Activated CD4-positive, alpha-beta T cell treated with anti-CD3 and anti-CD28 coated beads for 24 hours (primary cell): ENCODE measurements at places on chromosomes 12 and 14.

DNA sequence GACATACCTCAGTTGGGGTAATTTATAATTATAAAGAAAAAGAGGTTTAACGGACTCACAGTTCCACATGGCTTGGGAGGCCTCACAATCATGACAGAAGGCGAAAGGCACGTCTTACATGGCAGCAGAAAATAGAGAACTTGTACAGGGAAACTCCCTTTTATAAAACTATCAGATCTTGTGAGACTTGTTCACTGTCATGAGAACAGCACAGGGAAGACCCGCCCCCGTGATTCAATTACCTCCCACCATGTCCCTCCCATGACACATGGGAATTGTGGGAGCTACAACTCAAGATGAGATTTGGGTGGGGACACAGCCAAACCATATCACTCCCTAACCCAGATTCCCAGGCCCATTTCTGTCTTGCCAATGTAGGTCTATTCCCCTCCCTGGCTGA, 22.1 kb downstream of the MYO1H start:
- DNase-seq = no peak

GRCh38 chr12:13046964-13047363, 2.8 kb downstream of the FAM234B start:
- no peak for DNase-seq

GRCh38 chr12:31729705-31730104, 884 bp upstream of the AMN1 start:
- DNase-seq = no peak

- DNase-seq = no peak
Observed at GRCh38 chr12:15444523-15444922, 122.2 kb downstream of the PTPRO start.

DNA sequence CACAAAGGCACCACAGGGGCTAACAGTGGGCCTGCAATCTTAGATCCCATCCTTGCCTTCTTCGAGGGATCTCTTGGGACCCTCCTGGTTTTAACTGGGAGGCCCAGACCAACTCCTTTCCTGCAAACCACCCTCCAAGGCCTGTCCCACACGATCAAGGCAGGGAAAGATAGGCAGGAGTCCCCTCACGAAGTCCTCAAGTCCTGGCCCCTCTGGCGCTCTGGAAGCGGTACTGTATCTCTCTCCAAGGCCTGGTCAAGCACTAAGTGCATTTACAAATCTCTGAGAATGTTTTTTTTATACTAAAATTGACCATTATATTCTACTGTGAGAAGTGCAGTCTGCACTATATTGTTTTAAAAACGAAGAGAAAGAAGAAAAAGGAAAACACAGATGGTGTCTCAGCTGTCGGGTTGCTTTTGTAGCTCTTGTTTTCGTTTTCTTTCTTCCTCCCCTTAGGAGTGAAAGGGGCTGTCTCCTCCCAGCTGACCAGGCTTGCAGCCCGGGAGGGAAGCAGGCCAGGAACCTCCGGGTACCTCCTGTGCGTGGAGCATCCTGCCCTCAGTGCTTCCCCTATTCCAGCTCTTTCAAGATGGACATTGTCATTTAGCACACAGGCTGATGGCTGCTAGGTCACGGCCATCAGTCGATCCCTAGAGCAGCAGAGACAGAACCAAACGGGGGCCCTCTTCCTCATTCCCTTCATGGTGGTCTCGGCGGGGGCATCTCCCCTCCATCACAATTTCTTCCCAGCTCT, 56.7 kb downstream of the FAM222A start:
- no peak for DNase-seq

- no peak for DNase-seq
Observed at GRCh38 chr14:32934881-32935633, 3.6 kb upstream of the NPAS3 start.

DNA sequence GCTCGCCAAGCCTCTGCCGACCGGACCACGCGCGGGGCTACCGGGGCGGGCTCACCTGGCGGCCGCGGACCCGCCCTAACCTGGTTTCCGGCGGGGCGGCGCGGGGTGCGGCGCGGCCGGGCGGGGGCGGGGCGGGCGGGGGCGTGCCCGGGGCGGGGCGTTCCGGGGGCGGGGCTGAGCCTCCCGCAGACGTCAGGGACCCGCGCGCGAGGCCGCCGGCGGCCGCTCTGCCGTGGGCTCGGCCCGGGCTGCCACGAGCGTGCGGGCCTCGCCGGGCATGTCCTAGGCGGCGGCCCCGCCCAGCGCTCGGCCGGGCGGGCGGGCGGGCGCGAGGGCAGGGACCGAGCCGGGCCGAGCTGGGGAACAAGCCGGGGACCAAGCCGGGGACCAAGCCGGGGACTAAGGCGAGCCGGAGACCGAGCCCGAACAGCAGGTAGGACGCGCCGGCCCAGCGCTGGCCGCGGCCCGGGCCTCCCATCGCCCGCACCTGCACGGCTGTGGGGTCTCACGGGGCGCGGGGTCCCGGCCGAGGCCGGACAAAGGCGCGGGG, at the start of gene CEP170B:
TSS of gene CEP170B (plus strand) at position 188 of the 550 bp plus-strand sequence. CDS start 3,183 bp downstream, outside the sequence.
- no peak for DNase-seq

- DNase-seq = no peak
Observed at GRCh38 chr14:102154821-102155549, 15.3 kb downstream of the WDR20 start.

- DNase-seq = no peak
Observed at GRCh38 chr14:99554757-99555531, 49.1 kb downstream of the CCDC85C start.

GRCh38 chr12:127351481-127352010, 915.4 kb upstream of the TMEM132C start:
- DNase-seq = no peak

DNA sequence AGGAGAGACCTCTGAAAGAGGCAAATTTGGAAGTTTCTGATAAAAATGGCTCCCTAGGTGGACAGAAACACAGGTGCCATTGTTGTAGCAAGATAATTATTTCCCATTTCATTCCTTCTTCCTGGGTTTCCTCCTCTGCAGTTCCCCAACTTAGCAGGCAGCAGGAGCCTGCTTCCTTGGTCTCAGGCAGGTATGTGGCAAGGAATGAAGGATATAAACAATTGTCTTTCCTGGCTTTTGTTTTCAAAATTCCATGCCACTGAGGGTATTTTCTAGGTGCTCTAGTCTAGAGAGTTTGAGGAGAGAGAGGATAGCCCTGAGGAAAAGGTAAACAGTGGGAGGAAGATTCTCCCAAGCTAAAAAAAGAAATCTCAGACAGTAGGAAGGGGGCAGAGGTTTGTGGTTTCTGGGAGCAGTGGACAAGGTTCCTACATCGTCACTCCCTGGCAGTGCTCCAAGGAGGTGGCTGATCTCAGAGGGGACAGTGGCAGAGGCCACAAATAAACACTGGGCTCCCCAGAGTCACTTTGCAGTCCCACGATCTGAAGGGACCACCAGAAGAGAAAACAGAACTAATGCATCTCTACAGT, 82.6 kb upstream of the IGF1 start:
- no peak for DNase-seq

- DNase-seq = no peak
Observed at GRCh38 chr14:100538351-100539002, 48.7 kb downstream of the BEGAIN start.

- DNase-seq = no peak
Observed at GRCh38 chr12:44076871-44077270, 241.0 kb downstream of the TMEM117 start.

DNA sequence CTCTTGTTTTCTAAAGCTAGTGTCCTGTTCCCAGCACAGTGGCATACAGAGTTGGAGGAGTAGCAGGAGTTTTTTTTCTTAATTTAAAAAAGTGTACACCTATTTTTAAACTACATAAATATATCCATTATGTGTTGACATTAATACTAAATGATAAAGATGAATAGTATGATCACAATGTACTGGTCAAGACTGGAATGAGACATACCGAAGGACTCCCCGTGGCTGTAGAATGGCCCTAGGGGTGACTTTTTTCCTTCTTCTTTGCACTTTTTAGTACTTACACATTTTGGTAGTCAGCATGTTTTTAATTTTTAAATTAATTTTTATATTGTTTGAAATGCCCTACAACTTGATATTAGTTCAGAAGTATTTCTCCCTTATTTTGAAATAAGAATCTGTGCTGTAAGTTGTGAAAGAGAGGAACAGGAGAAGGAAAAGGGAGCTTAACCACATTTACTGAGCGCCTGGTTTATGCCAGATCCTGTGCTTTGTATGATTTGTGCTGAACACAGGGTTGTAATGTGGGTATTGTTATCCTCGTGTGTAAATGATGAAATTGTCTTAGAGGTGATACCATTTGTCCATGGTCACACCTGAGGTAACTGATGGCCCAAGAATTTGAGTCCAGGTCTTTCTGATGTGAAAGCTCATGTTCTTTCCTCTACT, 136.5 kb downstream of the TGFB3 start:
- DNase-seq = no peak

DNA sequence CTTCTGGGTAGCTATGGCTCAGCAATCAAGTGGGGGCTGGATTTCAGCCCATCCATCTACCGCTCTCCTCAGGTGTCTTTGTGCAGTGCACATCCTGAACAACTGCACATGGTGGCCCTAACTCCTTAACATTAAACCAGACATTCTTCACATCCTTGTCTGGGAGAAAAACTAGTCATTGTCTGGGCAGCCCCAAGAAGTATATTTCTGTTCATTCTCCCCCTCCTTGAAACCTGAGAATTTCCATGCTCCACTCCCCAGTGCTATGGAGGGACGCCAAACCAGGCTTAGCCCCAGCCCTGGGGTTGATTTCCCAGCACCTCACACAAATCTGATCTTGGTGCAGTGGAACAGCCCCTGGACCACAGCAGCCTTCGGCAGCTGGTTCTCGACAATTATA, 13.4 kb downstream of the MYL2 start:
- DNase-seq = no peak

DNA sequence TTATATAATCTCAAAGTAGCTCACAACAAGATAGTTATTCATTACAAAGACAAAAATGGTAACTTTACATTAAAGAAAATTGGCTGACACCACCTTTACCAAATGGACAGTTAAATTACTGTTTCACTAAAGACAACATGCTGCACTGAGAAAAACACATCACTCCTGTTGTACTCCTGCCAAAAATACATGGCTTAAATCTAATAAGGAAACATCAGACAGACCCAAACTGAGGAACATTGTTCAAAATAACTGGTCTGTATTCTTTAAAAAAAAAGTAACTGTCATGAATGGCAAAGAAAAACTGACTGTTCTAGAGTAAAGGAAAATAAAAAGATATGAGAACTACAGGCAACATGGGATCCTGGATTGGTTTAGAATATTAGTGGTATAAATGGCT, 151.3 kb upstream of the DCN start:
- no peak for DNase-seq

- DNase-seq = no peak
Observed at GRCh38 chr14:49641697-49642129, 6.7 kb upstream of the DNAAF2 start.

DNA sequence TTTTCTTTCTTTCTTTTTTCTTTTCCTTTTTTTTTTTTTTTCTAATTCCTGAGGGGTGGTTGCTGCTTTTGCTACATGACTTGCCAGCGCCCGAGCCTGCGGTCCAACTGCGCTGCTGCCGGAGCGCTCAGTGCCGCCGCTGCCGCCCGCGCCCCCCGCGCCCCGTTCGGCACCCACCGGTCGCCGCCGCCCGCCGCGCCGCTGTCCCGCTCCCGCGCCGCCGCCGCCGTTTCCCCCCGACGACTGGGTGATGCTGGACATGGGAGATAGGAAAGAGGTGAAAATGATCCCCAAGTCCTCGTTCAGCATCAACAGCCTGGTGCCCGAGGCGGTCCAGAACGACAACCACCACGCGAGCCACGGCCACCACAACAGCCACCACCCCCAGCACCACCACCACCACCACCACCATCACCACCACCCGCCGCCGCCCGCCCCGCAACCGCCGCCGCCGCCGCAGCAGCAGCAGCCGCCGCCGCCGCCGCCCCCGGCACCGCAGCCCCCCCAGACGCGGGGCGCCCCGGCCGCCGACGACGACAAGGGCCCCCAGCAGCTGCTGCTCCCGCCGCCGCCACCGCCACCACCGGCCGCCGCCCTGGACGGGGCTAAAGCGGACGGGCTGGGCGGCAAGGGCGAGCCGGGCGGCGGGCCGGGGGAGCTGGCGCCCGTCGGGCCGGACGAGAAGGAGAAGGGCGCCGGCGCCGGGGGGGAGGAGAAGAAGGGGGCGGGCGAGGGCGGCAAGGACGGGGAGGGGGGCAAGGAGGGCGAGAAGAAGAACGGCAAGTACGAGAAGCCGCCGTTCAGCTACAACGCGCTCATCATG, 654 bp downstream of the FOXG1 start:
- DNase-seq = no peak

GRCh38 chr12:90128526-90128925, 419.9 kb upstream of the ATP2B1 start:
- no peak for DNase-seq

DNA sequence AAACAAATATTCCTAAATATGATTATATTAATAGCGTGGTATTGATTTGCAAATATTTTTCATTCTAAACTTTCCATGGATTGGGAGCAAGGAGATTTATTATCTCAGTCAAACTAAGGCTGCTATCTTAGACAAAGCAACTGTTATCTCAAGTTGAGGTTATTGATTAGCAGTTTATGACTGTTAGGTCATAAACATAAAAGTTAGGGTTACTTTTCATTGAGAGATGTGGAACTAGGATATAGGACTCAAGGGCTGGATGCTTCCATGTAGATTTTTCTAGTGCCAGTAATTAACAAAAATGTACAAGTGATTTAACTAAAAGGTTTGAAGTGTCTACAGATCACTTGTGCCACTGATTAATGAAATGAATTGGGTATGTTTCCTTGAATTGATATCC, 19.1 kb downstream of the SCFD1 start:
- no peak for DNase-seq

DNA sequence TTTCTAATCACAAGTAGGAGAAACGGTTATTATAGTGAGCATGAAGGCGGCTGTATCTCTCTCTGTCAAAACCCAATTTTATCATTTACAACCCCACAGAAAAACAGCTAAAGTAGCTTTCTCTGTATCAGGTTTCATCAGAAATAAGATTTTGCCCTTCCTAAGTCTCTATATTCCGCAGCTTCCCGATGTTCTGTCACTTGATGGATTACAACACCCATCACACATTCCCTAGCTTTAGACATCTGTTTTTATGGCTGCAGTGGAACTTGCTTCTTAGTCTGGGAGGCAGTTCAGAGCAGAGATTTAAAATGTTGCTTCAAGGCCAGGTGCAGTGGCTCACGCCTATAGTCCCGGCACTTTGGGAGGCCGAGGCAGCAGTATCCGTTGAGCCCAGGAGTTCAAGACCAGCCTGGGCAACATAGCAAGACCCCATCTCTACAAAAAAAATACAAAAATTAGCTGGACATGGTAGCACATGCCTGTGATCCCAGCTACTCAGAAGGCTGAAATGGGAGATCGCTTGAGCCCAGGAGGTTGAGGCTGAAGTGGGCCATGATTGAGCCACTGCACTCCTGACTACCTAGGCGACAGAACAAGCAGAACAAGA, 27.6 kb upstream of the FOXN3 start:
- no peak for DNase-seq

GRCh38 chr12:132352896-132353800, 23.8 kb upstream of the GALNT9 start:
- DNase-seq = no peak

- DNase-seq = no peak
Observed at GRCh38 chr12:1705774-1706631, 15.1 kb downstream of the ADIPOR2 start.

- no peak for DNase-seq
Observed at GRCh38 chr12:86349196-86349595, 93.0 kb upstream of the MGAT4C start.
